ENCODE measurements at places on chromosomes 5 and 9.

DNA sequence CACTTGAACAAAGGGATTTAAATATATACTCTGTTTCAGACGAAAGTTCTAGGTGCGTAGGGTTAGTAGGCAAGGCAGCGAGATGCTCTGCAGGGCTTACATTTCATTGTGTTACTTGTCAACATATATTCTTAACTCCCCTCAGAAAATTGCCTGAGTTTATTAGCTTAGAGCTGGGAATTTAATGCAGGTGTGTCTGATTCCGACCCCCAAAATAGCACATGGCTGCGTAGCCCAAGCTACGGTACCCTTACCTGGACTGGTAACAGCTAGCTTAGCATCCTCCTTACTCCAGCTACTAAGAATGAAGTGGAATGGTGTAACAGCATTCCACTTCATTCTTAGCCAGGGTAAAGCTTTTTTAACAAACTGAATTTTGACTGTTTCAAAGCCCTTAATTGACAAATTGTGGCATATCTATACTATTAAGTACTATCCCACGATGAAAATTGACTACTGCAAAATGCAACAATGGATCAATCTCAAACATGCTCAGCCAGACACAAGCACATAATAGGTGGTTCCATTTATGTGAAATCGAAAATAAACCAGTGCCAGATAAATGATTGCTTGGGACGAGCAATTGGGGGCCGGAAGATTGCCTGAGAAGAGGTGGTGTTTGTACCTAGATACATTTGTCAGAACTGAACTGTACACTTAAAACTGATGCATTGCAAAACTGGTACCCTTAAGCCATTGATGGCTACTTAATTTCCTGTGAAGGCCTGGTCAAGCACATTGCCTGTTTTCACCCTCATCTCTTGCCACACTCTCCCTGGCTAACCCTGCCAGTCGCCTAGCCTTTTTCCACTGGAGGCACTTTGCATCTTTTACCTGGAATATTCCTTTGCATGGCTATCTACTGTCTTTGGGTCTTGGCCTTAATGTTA is 3.0 kb upstream of the FGF18 start:
- no peak for DNase-seq

DNA sequence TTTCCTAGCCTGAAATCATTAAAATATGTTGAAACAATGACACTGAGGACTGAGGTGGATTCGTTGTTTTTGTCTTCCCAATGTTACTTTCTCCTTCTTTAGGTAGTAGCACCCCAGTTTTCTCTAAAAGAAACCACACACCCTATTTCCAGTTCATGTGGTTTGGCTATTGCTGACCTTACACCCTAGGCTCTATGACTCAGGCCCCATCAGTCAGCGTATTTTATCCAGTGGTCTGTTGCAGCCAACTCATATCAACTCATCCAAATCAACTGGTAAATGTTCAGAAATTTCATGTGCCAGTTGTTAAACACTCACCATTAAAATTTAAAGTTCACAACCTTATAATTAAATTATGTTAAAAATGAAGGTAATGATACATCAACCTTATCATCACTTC is 44.6 kb upstream of the NFIB start:
- no peak for DNase-seq

- DNase-seq = no peak
Measured at GRCh38 chr5:180007582-180007981, 64.0 kb downstream of the RNF130 start.

DNA sequence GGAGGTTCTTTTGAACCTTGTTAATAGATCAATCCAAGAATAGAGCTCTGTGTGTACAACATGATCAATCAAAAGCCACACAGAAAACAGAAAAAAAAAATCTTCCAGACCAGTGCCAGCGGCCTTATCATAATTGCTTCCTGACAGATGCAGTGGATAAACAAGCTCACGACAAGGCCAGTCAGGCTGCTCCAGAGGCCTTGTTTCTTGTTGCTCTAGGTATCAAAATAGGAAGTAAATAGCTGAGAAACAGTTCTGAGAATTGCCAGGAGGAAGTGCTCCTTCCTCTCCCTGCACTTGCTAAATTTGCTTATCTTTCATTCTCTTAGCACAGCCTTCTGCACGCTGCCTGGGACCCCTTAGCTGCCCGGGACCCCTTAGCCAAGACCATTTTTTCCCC is 199.0 kb upstream of the TARS1 start:
- no peak for DNase-seq

DNA sequence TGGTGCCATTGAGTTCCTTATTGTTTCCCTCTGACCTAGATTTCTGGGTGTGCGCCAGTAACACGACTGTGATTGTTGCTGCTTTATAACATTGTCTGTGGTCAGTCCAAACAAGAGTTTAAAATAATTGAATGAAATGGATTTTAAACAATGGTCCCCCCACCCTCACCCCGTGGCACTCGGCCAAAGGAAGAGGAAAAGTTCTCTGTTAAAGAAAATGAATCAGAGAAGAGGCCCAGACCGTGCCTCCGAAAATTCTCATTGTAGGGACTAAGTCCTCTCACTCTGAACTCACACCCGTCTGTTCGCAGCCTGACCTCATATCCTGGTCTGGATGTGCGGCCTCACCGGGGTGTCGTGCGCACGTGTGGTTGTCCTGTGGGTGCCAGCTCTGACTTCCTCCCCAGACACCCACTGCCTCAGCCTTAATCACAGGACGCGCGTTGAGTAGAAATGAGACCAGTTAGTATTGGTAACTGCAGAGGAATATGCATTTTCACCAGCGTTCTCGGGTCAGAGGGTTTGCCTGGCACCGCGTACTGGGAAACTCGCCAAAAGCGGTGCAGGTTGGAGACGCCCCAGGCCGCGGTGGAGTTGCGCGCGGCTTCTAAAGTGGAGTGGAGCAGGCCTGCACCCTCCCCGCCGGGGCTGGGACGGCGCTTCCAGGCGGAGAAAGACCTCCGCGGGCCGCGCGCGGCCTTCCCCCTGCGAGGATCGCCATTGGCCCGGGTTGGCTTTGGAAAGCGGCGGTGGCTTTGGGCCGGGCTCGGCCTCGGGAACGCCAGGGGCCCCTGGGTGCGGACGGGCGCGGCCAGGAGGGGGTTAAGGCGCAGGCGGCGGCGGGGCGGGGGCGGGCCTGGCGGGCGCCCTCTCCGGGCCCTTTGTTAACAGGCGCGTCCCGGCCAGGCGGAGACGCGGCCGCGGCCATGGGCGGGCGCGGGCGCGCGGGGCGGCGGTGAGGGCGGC is at the start of gene ABL1:
ABL1 (plus strand) TSS at position 884 of the 966 bp plus-strand sequence. CDS start 193 bp downstream, outside the sequence.
- peak; percentile 16 for DNase-seq

- DNase-seq = no peak
Measured at GRCh38 chr5:139919308-139919707, 123.7 kb downstream of the PSD2 start.

GRCh38 chr9:6870650-6871477 is 113.1 kb downstream of the KDM4C start:
- no peak for DNase-seq

DNA sequence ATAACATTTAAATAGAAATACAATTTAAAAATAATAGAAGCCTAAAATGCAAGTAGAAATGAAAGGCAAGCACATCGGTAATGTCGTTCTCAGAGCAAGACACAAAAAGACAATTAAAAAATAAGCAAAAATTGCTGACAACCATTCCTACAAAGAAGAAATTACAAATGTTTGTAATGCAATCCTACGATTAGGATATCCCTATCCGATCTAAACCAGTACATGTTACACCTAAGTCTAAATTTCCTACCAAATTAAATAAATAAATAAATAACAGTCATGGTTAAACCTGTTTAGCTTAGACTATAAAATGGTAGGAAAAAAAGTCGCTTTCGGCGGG is 90.0 kb downstream of the ANXA2R start:
- no peak for DNase-seq

DNA sequence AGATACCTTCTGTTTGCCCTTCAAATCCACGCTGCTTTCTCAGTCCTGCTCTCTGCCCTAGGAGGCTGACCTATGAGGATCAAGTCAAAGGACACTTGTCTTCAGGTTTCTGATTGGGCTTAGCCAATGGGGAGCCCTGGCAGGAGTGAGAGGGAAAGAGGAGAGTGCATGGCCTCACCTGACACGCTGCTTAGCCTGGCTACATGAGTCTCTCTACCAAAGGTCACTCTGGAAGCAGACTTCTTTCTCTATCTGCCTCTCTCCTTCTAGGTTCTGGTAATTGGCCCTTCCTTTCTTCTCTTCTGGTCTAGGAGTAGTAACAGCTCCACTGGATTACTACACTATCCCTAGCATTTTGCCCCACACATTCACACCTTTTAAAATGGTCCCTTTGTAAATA is 13.1 kb downstream of the ARSB start:
- DNase-seq = no peak

DNA sequence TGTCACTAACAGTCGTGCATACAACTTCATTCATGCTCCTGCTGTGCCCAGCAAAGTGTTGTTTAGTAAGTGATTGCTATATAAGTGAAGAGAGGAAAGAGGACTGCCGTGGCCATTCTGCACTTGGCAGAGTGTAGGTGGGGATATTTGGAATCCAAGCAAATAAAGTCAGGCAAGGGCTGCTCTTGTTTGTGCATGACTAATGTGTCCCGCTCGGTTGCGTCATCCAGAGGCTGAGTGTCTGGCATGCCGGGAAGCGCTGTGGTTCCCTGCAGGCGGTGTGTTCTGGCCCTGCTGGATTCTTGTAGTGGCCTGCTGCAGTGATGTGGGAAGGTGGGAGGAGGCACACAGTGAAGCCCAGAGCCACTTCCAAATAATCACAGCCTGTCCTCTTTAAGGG is 136.9 kb upstream of the ANKH start:
- DNase-seq = no peak

DNA sequence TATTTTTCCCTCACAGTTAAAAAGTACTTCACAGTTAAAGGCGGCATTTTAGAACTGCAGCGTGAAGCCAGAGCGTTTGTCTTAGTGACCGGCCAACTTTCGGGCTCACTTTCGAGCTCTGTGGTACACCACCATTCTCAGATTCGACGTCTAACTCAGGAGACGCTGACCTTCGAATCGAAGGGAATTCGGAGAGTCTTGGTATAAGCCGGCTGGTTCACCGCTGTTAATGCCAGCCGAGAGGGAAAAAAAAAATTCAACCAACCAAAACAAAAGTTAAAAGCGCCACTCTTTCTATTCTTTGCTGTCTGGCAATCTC is 544 bp upstream of the SNX24 start:
- DNase-seq = no peak

DNA sequence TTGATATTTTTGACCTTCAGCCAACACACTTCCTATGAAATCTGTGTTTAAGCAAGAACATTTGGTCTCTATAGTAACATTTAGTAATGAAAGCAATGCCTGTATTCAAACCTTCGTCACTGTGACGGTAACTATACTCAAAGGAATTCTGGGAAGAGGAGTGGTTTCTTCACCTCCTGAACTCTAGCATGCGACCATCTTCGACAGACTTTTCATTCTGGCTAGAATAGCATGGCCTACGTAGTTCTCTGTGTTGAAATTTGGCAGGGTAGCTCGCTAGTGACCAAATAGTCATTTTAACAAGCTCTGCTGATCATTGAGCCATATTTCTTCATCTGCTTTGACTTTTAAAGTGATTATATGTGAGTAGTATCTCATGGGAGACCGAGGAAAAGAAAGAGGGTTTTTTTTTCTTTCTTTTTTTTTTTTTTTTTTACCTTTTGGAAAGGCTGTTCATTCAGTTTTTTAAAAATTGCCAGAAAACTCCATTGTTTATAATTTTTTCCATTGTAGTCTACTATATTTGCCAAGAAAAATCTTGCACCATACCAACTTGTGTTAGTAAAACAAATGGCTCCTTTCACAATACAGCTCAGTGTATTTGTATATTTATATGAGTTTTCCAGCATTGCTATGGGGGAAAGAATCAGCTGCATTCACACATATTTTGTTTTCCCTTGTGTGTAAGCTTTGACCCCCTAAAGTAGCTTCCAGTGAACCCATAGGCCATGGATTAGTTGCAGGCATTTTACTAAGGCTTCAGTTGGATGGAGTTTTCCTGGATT is 166.8 kb downstream of the NNT start:
- DNase-seq = no peak

Data from stimulated activated CD8-positive, alpha-beta memory T cell treated with anti-CD3 and anti-CD28 coated beads, Interleukin-12 subunit alpha, Interleukin-12 subunit beta, amount 100 ng/mL, for 1 hour (primary cell).